Jurkat, Clone E6-1 (cell line): ENCODE measurements at places on chromosomes 13 and 19.

GRCh38 chr13:35996360-35996759, 134.8 kb downstream of the DCLK1 start:
- DNase-seq: no peak

DNA sequence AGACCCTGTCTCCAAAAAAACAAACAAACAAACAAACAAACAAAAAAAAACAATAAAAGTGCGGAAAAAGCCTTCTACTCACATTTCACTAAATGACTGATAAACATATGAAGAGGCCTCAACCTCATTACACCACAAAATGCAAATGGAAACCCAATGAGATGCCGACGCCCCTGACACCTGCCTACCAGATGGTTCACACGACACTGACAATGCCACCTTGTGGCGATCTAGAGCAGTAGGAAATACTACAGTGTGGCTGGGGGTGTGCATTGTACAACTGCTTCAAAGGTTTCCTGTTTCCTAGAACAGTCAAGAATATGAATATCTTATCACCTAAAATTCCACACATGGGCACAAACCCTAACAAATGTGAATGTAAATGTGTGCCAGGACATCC, 14.0 kb downstream of the SCGB2B2 start:
- DNase-seq: peak; percentile 90

DNA sequence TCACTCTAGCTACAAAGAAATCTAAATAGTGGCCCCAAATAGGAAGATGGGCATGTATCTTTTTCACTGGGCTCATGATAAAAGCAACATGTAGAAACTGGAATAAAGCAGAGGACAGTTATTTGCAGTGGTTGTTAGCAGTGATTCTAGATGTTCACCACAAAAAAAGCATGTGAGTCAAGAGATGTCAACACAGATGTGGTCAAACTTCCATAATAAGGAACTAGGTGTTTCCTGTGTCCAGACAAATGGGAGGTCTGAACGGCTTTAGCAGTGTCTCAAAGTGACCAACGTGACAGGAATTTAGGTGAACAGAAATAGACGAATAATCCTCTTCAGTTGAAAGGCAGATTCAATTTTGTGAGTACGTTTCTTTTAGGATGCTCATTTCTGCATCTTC, 162.7 kb downstream of the TBC1D4 start:
- DNase-seq: no peak

- DNase-seq: peak; percentile 67
Measured at GRCh38 chr19:2391118-2391725, 31.2 kb downstream of the TMPRSS9 start.
